ENCODE measurements at places on chromosomes 2 and 18.

GRCh38 chr18:57077005-57077765 lies 69.7 kb upstream of the BOD1L2 start:
- no peak for DNase-seq

- DNase-seq = peak; percentile 62
Observed at GRCh38 chr18:54100920-54101470, 123.5 kb downstream of the MBD2 start.

DNA sequence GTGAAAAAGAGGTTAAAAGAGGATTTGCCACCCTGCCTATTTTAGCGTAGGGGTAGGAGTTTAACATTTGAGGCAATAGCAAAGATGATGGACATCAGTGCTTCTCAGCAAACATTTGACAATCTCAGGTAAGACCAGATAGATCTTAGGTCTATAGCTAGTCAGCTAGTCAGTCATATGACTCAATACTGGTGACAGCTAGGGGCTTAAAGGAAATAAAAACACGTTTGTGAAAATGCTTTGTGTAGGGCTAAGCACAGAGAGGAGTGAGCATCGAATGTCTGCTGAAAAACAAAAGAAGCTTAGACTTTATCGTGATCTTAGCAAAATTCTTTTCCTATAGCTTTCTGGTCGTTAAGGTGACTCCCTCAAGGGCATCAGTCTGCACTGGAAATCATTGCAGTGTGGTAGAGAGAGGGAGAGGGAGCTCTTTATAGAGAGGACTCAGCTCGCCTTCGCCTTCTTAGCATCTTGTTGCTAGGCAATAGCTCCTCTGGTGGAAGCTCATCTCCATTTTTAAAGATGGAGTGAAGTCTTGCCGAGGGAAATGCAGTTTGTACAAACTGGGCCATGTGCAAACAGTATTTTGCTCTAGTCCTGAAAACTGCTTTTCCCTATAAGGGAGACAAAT lies 62.8 kb upstream of the SLC38A11 start:
- no peak for DNase-seq

GRCh38 chr2:20450201-20450999 lies 3.5 kb downstream of the RHOB start:
- DNase-seq = no peak

- DNase-seq = no peak
Observed at GRCh38 chr2:29062371-29062770, 12.0 kb downstream of the PCARE start.

DNA sequence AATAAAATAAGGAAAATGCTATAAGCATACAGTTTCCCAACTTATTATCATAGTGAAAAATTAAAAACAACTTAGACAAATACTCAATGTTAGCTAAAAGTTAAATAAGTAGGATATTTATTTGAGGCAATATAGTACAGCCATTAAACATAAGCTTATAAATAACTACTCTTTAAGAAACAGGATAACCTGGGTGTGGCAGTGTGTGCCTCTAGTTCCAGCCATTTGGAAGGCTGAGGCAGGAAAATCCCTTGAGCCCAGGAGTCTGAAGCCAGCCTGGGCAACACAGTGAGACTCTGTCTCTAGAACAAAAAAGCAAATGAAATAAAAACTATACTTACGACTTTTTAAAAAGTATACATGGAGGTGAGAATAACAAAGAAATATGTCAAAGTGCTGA lies 39.7 kb downstream of the VIL1 start:
- no peak for DNase-seq

DNA sequence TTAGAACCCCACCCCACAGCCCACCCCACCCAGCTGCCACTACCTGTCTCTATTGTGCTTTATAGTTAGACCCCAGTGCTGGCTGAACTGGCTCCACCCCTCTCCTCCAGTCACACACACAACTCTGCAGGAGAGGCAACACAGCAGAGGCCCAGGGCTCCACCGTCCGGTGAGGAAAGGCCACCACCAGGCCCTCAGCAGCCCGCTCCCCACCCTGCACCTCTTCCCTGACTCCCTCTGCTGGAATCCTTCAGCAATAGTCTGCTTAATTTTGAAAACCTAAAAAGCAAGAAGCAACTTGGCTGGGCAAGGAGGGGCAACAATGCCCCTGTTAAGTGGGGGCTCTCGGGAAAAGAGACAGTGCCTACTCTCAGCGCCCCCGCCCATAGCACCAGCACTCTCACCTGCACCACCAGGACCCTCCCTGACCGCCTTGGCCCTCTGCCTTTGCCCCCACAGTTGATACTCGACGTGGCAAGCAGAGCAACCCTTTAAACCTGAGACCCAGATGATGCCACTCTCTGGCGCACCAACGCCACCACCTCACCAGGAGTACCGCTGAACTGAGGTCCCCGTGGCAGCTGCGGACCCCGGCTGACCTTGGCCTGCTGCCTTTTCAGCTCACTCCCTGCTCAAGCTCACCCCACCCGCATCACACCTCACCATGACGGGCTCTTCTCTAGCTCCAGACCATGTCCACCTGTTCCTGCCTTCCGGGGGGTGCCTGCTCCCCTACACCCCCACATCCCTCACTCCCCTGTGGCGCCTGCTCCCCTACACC lies 45.7 kb downstream of the NDUFA10 start:
- no peak for DNase-seq

DNA sequence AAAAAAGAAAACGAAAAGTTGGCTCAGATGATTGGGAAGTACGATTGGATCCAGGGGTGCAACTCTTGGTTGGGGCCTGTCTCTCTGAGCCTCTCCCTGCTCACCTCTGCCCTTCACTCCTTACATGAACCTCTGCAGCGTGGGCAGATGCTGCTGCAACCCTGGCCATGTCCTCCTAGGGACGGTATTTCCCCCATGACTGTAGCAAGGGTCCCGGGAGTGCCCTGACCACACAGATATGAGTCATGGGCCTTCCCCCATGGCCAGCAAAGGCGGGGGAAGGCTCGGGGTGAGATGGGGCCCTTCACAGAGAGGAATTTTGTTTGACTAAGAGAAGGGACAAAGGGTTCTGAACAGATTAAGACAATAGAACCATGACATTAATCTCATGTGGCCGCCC lies 129.0 kb downstream of the NCK2 start:
- no peak for DNase-seq

GRCh38 chr18:22253676-22254075 lies 84.3 kb downstream of the GATA6 start:
- DNase-seq = no peak

GRCh38 chr2:159225025-159226016 lies 61.2 kb downstream of the WDSUB1 start:
- no peak for DNase-seq

DNA sequence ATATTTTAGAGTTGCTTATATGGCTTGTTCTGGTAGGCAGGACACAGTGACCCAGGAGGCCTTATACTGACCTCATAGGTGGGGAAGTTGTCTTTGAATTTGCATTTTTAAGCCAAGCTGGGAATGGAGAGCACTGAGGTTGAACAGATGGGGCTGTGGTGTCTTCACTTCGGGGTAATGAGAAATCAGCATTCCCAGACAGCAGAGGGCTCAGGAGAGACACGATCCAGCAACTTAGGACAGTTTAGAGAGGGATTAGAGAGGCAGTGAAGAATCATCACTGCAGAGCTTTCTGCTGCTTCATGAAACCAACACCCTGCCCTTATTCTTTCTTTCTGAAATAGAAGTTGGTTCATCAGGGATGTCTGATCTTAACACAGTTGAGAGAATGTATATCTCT lies 202.4 kb downstream of the TDRD15 start:
- peak; percentile 40 for DNase-seq

DNA sequence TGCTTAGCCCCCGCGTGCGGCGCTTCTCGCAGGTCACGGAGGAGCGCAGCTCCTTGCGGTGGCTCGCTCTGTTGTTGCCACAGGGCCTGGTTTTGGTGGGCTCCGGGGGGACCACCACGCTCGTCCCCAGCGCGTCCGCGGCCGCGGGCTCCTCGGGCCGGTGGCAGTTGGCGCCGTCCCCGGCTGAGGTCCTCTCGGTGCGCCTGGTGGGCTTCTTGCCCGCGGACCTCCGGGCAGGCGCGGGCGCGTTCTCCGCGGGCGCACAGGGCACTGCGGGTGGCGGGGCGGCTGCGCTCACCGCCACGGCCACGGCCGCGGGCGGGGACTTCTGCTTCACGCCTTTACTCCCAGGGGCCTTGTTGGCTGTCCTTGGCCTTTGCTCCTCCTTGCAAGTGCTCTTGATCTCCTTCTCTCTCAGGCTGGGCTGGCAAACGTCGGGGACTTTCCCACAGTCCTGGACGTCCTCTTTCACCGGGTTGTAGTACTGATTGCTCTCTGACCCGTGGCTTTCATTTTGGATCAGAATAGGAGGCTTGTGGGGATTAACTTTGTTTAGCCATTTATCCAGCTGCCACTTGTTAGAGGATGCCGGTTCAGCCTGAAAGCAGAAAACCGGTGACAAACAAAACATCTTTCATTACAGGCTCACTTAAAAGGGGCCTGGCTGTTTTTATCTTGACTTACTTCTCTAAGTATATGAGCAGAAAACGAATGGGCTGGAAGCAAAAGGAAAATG lies 104.0 kb upstream of the REV1 start:
- DNase-seq = no peak

DNA sequence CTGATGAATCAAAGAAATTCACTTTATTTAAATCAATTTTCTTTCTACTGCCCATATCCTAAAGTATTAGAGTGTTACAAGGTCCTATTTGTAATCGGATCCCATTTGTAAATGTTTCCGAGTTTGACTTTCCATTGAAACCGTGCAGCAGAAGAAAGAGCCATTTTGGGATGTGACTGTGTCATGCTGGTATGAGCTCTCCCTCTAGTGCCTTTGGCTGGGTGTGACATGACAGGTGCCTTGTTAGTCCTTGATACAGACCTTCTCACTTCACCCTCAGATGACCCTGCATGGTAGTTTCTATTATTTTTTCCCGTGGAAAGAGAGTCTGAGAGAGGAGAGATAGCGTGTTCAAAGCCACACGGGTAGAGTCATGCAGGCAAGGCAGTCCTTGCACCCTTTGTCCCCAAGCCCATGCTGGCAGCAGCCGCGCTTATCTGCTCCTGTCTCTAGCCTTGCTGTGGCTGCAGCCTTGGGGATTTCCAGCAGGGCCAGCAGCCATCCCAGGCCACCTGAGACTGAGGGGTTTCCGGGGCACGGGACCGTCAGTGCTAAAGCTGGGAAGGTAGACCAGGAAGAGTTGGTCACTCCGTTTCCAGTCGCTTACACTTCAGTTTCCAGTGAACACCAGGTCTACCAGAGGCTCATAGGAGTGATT lies 21.4 kb downstream of the CHMP1B start:
- DNase-seq = peak; percentile 65

DNA sequence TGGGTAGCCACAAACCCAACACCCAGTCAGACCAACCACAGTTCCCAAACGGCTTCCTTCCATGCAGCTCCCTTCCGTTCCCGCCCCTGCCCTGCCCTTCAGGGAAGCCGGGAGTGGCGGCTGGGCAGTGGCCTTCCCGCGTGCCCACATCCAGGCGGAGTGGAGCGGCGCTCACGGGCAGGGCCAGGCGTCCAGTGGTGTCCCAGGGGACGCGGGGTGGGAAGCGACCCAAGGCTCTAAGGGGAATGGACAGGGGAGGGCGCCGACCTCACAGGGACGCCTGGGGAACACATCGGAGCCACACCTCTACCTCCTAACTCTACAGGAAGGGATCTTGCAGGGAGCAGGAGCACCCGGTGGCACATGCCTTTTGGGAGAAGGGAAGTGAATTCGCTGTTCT lies 225.9 kb upstream of the MGAT5 start:
- no peak for DNase-seq

DNA sequence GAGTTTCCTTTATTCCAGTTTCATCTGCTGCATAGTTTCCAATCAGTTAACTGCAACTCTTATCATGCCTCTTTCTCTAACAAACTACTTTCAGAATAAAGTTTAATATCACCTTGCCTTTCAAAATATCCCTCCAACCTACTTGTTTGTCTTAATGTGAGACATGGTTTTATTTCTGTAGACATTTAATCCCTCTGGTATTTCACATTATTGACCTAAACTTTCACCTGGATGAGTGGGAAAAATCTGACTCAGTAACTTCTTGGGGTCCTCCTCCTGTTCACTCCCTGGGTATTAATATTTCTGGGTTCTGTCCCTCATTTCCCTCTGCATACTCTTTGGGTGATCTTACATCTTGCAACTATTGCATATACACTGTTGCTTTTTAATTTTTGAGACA lies 27.9 kb downstream of the MSH6 start:
- DNase-seq = no peak

- DNase-seq = no peak
Observed at GRCh38 chr2:136154384-136154783, 36.4 kb upstream of the CXCR4 start.

- DNase-seq = no peak
Observed at GRCh38 chr2:233979748-233980147, 62.6 kb downstream of the TRPM8 start.

DNA sequence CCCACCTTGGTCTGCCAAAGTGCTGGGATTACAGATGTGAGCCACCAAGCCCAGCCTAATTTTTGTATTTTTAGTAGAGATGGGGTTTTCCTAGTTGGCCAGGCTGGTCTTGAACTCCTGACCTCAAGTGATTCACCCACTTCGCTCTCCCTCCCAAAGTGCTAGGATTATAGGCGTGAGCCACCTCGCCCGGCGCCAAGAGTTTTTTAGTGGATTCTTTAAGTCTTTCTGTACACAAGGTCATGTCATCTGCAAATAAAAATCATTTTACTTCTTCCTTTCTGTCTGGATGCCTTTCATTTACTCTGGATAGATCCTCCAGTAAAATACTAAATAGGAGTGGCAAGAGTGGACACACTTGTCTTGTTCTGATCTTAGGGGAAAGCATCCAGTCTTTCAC lies 61.7 kb downstream of the KCMF1 start:
- no peak for DNase-seq

GRCh38 chr2:61763605-61764034 lies 90.2 kb downstream of the FAM161A start:
- DNase-seq = peak; percentile 93

GRCh38 chr2:105748566-105748965 lies 3.9 kb downstream of the NCK2 start:
- no peak for DNase-seq

DNA sequence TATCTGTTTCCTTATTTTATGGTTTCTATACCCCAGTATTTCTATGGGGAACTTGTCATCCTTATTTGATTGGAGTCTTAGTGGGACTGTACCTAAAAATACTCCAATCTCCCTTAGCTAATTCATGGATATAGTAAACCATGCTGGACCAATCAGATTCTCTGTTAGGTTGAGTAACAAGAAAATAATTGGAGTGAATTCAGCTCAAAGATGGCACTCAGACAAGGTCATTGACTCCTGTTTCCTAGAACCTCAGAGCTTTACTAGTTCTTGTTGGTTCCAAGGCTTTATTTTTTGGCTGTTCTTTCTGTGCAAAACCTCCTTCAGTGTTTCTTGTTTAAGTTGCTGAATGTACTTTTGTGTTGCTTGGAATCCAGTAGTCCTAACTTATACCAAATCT lies 31.9 kb upstream of the CPS1 start:
- DNase-seq = no peak

- no peak for DNase-seq
Observed at GRCh38 chr18:38032516-38032915, 466.9 kb upstream of the CELF4 start.

GRCh38 chr2:61911510-61911909 lies 6.0 kb downstream of the COMMD1 start:
- DNase-seq = peak; percentile 2

Data from NCI-H2171 treated with DMSO at 0.1 percent for 48 hours (cell line).